NK-92 treated with Interleukin-12 subunit alpha and Interleukin-12 subunit beta, amount 100 ng/mL, for 24 hours (cell line): ENCODE measurements at places on chromosomes 5 and 9.

DNA sequence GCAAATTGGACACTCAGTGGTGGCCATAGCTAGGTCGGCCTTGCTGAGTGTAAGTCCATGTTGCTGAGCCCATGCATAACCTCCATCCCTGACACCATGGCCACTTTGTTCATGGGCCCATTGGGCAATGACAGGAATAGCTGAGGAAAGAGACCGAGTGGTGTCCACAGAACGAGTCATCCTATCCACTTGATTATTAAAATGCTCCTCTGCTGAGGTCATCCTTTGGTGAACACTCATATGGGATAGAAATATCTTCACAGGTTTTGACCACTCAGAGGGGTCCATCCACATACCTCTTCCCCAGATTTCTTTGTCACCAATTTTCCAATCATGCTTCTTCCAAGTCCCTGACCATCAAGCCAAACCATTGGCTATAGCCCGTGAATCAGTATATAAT lies 63.6 kb downstream of the PPIC start:
- DNase-seq = no peak

DNA sequence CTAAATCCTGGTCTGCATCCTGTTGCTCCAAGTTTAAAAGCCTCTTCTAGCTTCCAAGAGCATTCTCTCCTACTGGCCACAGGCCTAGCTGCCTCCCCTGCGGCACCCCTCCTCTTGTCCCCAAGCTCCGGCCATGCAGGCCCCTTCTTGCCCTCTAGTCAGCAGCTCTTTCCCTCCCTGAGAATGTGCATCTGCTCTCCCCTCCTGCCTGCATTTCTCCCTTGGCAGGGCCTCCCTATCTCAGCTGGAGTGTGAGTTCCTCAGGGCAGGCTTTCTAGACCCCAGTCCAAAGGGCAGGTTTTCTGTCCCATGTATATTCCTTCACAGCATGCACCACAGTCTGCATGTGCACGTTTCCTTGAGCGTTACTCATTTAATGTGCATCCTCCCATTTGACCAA lies 24.6 kb upstream of the BARX1 start:
- no peak for DNase-seq

GRCh38 chr9:118262191-118262590 lies 558.0 kb downstream of the TLR4 start:
- no peak for DNase-seq

DNA sequence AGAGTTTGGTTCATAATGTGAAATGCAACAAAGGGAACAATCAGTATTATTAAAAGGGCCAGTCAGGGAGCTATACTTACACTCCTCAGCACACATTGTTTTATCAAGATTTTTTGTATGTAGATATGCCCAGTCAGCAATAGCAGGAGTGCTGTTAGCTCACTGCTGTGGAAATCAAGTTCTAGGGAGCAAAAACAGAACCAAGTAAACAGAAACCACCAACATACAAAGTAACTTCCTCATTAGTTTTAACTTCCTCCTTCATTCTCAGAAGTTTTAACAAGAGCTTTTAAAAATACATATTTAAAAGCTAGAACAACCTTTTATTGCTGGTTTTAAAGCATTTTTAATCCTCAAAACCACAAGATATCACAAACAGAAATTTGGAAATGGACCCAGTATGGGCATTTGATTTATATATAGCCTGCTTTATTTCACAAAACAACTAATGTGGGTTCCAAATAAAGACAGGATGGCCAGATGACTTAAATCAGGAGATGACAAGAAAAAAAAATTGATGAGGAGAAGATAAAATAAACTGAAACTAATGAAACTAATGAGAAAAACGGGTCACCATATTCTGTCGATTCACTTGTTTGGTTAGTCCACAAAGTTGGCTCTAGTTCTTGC lies 178.5 kb downstream of the ADAMTS12 start:
- no peak for DNase-seq

DNA sequence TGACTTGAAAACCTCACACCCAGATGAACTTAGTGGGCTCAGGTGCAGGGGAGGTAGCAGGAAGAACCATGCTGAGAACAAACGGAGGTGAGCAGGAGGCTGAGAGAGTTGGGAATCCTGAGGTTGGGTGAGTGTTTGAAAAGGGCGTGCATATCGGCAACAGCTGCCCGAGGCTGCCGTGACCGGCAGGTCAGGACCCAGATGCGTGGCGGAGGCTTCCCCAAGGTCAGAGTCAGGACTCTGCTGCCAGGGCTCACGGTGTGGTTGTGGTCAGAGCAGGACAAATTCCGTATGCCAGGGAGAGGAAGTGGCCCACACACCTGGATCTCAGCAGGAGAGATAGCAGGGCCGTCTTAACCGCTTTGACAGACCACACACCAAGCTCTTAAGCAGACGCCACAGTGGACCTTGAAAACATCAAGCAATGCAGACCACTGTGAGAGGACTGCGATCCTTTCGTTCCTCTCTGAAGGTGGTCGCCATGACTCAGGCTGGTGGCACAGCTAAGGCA lies 43.1 kb downstream of the ADAMTS16 start:
- no peak for DNase-seq

DNA sequence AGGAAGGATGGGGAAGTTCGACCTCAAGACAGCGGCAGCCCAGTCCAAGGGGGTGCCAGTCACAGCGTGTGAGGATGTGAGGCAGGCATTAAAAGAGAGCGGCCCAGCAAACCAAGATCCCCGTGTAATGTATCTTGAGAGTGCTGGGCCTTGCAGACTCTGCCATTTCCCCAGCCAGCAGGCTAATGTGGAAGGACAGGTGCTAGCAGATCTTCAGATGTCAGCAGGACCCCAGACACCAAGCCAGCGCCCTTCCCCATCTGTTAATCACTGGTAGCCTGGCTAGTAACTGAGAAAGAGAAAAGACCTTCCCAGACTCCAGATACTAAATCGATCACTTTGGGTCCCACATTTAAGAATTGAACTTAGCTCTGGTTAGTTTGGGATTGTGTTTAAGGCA lies 62.2 kb downstream of the NTRK2 start:
- no peak for DNase-seq

DNA sequence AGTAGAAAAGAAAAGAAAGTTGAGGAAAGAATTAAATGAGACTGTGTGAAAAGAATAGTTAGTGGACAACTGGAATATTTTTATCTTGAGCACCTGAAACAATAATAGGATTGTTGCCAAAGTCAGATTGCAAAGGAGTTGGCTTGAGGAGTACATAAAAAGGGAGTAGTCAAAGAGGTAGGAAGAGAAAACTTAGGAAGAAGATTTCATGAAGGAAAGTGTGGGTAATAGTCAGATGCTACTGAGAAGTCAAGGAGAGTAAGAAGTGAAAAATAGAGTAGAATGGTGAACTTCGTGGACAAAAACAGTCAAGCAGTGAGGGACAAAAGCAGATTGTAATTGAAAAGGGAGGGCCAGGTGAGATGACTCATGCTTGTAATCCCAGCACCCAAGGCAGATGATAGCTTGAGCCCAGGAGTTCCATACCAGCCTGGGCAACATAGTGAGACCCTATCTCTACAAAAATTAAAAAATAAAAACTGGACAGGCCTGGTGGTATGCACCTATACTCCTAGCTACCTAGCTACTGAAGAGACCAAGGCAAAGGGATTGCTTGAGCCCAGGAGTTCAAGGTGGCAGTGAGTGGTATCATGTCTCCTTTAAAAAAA lies 178.9 kb downstream of the NIPBL start:
- DNase-seq = no peak

- DNase-seq = no peak
Measured at GRCh38 chr5:168910874-168911273, 331.7 kb upstream of the PANK3 start.

GRCh38 chr9:107438211-107439031 lies 51.1 kb downstream of the KLF4 start:
- no peak for DNase-seq

GRCh38 chr9:108015690-108016089 lies 526.1 kb upstream of the KLF4 start:
- no peak for DNase-seq

DNA sequence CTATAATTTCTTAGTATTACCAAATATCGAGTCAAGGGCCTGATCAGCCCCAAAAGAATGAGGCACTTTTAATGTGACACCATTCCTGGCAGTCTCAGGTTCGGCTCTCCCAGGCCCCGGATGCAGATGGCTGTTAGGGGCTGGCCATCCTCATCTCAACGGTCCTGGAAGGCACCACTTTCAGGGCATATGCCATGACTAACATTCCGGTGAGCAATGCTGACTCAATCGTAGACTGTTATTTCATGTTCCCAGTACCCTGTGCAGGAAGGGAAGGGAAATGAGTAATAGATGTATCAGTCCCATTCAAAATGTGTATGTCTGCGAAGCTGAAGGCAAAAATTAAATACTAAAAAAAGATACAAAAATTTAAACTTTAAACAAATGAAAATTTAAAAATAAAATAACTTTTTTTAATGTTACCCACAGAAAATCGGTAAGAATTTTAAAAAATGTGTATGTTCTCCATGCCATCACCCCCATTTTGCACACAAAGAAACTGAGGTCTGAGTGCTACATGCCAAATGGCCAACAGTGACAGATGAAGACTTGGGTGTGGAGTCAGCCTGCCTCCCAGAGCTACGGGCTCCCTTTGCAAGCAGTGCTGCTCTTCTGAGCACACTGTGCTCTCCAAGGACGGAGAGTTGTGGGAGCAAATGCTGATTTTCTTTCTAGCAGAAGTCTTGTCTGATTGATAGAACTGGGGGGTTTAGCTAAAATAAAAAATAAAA lies 79.0 kb downstream of the GLDC start:
- DNase-seq = no peak

- no peak for DNase-seq
Measured at GRCh38 chr5:89351975-89352374, 469.0 kb upstream of the MEF2C start.

DNA sequence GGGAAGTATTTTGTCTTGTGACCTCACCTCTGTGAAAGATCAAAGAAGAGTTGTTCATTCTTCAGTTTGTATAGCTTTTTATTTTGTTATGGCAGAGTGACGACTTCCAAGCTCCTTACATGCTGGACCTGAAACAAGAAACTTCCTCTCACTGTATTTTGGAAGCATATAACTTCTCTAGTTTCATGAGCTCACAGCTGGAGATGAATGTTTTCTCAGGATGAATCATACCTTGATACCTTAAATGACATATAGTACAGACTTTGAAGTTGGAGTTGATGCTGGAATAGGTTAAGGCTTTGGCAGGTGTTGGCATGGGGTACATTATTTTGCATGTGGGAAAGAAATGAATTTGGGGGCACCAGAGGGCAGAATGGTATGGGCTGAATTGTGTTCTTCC lies 112.5 kb downstream of the SLC25A46 start:
- no peak for DNase-seq

DNA sequence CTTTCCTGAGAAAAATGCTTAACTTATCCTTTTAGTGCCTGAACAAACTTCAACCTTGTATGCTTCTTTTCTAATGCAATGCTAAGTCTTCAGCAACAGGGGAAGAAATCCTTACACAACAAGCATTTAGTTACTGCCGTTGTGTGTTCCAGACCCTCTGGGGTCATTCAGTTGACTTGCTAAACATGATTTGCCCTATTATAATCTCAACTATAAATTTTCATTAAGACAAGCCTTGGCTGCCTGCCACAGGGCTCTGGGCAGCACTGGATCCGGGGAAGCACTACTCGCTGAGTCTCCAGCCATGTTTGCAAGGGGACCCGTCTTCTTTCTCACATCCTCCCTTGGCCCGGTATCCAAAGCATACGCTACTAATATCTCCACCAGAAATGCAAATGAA lies 58.1 kb downstream of the PTCH1 start:
- DNase-seq = no peak

DNA sequence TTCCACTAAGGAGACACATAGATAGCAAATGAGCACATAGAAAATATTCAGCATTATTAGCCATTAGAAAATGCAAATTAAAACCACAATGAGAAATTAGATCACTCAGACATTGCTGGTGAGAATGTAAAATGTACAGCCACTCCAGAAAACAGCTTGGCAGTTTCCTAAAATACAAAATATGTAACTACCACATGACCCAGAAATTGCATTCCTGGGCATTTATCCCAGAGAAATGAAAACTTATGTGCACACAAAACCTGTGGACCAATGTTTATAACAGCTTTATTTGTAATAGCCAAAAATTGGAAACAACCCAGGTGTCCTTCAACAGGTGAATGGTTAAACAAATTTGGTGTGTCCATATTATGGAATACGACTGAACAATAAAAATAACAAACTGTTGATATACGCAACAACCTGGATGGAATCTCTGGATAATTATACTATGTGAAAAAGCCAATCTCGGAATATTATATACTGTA lies 34.8 kb upstream of the SHC3 start:
- DNase-seq = no peak

DNA sequence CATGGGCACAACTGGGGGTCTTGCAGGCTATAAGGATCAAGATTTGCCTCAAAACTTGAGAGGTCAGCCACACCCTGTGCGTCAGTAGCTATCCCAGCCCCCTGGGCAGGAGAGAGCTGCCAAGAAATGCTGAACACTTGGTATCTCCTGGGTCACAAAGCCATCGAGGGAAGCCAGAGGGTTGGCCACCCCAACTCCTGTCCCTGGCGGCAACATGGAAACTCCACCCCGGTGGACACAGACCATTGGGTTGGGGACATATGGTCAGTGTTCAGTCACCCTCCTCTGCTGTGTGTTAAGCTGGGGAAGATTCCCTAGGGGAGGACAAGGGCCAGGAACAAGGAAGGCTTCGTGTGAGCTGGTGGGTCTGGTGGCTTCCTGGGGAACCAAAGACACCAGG lies 140.6 kb downstream of the C5orf15 start:
- no peak for DNase-seq

- no peak for DNase-seq
Measured at GRCh38 chr5:11148810-11149539, 387.9 kb upstream of the DAP start.

DNA sequence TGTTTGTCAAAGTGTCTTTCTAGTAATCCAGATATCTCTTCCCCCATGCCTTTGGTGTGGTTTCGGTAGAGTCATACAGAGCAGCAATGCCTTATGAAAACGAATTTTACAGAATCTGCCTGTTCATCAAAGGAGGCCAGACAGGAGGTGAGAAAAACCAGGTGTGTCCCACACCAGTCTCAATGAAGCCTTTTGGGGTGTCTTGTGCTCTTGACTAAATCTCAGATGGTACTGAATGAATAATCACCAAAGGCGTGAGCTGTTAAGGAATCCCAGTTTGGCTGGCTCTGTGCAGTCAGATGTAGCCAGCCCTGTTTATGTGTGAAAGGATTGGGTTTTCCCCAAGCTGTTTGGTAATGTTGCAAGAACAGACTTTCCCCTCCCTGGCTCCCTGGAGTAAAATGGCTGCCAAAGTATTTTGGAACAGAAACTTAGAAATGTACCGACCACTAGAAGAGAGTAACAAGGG lies 70.8 kb upstream of the CDKN2B start:
- no peak for DNase-seq
